ENCODE measurements at places on chromosomes 16 and 17. TPM values are rescaled to one million over a fixed set of nuclear protein-coding genes. Genes with fewer than 3 reads are reported as not detected.

NEURL4 gene
- 43.9 TPM for polyA plus RNA-seq

CD300H gene
- not detected for polyA plus RNA-seq

CDRT15 gene
- 0.95 TPM for polyA plus RNA-seq

FKBP10 gene
- polyA plus RNA-seq: 74.2 TPM

CDR2L gene
- 25.4 TPM for polyA plus RNA-seq
